Purkinje cell (primary cell): ENCODE measurements at places on chromosomes 7 and 10. TPM values are rescaled to one million over a fixed set of nuclear protein-coding genes. Genes with fewer than 3 reads are reported as not detected.

UTF1 gene
- polyA plus RNA-seq, result not detected in 2 replicates

PCBD1 gene
- 87.2 and 96.0 TPM in 2 replicates for polyA plus RNA-seq

GIMAP6 gene
- not detected in 2 replicates for polyA plus RNA-seq

SPDYE11 gene
- polyA plus RNA-seq, result 1.4 and 2.2 TPM in 2 replicates

NPSR1 gene
- not detected in 2 replicates for polyA plus RNA-seq
